Mesenteric fat pad (tissue), 1 donor: ENCODE measurements at places on chromosomes 11 and 22.

DNA sequence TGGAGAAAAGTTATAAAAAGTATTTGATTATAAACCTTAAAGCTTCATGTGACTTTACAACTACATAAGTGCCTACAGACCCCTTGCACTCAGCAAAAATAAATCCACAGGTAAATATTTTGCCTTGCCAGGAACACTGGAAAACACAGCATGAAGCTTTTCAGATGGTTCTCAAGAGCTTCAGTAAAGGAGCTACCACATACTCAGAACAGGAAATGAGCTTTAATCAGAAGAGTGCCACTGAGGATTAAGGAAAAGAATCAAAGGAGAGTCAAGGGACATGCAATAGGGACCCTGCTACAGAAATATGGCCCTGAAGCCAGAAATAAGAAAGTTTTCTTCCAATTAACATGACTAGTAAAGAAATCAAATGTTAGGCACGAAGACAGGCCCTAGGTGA lies 1.2 kb downstream of the CASP1 start:
- DNase-seq = no peak

- DNase-seq = no peak
Measured at GRCh38 chr22:47540011-47540410, 777.6 kb downstream of the TBC1D22A start.

GRCh38 chr11:5937868-5938602 lies 4.0 kb upstream of the OR56A3 start:
- no peak for DNase-seq

DNA sequence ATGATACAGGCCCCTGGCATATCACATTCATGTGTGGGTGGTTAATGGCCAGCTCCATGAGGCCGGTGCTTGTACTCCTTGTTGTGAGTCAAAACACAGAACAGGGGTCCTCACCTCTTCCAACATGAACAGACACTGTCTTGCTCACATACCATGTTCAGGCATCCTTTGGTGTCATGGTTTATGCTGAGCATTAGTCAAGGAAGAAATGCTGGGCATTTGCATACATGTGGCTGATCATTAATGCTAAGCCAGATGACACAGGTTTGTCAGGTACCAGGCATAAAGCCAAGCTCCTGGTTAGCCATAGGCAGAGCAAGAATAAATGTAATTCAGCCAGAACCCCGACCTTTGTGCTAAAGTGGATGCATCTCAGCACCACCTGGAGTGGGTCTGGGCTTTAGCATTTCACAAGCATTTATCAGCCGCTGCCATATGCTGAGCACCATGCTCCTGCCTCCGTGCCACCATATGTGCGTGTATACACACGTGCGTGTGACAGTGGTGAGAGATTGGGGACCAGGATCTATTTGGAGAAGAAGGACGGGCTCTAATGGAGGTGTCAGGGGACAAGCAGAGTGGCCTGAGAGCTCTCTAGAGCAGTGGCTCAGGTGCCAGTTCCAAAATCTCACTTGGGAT lies 55.0 kb downstream of the MICAL2 start:
- DNase-seq = no peak

GRCh38 chr11:86335131-86335767 lies 33.2 kb downstream of the HIKESHI start:
- DNase-seq = no peak

- no peak for DNase-seq
Measured at GRCh38 chr22:46777609-46777970, 15.1 kb downstream of the TBC1D22A start.

DNA sequence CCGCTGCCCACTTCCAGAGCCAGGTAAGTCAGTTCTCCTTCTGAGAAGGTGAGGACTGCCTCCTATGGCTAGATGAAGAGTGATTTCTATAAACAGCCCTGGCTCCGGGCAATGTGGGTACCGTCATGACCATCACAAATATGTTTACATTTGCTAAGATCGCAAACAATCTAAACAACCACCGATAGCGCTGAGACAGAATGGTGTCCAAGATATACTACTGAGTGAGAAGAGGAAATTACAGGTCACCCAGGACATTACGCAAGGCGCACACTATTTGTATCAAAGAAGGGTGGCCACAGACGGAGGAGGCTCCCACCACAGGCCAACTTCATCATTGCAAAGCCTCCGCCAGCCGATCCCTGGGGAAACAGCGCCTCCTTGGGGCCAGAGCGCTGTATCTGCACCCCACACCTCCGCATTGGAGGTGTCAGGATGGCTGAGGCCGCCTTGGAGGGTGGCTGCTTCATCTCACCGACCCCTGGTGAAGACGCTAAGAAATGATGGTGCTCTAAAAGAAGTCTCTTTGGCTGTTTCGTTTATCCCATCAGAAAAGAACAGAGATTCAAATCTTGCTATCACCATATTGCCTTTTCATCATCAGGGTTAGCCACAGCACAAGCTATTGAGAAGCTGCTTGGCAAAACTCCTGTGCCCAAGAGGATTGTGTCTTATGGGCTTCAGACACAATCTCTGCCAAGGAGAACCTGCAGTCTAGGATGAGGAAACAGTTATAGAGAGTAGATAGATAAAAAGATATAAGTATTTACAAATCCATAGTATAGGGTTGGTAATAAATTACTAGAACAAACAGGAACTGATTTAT lies 12.3 kb upstream of the ASRGL1 start:
- DNase-seq = no peak

- DNase-seq = no peak
Measured at GRCh38 chr11:34975482-34975881, 59.1 kb downstream of the PDHX start.

GRCh38 chr11:93817426-93818348 lies 32.7 kb downstream of the VSTM5 start:
- no peak for DNase-seq
